Mesothelial cell of epicardium (in vitro differentiated cells): ENCODE measurements at places on chromosomes 13 and 19.

- no peaks in the 10 kb centered on the region for H3K27me3 ChIP-seq
- H3K27ac ChIP-seq = no peak overlapping the region
- H3K4me3 ChIP-seq = no peak overlapping the region
- no peak for DNase-seq
- H3K36me3 ChIP-seq = peaks cover 12% of the 10 kb centered on the region
Observed at GRCh38 chr13:41008349-41008980, 10.7 kb downstream of the ELF1 start.

DNA sequence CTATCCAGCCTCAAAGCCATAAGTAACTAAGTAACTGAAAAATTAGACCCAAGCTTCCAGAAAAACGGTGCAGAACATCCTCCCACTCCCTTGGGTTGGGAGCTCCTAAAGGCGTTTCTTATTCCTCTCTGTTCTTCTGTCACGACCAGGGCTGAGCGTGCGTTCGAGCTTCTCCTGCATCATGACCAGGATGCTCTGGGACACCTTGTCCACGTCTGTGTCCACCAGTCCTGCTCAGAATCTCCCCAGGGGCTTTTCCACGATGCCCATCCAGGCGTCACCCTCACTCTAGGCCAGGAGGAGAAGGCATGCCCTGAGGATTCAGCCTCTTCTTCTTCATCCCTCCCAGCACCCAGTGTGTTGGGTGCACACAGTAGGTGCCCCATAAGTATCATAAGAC, 37.8 kb upstream of the GAS6 start:
- H3K4me3 ChIP-seq = no peak overlapping the region
- H3K4me1 ChIP-seq = peaks cover 7% of the 10 kb centered on the region
- no peak overlapping the region for H3K27ac ChIP-seq
- DNase-seq = no peak

DNA sequence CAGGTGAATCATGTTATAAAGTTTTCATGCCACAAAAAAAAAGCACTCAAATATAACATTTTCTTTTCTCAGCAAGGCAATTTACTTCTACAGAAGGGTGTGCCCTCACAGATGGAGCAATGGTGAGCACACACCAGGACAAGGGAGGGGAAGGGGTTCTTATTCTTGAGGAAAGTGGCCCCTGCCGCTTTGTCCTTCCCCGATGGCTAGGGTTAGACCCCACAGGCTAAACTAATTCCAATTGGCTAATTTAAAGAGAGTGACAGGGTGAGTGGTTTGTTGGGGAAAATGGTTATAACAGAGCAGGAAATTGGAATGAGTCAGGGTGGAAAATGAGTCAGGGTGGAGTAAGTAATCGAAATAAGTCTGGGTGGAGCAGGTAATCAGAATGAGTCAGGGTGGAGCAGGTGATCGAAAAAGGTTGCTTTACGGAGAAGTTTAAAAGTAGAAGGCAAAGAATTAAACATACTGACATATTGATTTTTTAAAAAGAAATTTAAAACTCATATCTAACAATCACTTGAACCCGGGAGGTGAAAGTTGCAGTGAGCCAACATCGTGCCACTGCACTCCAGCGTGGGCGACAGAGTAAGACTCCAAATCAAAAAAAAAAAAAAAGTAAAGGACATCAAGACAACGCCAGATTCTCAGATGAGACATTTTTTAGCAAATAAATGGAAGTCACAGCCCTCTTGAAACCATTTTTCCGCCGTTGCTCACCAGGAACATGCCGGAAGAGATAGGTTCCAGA, 813 bp downstream of the ZNF562 start:
- peaks cover 4% of the 10 kb centered on the region for H3K4me1 ChIP-seq
- peaks cover 52% of the 10 kb centered on the region for H3K36me3 ChIP-seq
- DNase-seq = no peak
- peak overlapping the region; percentile 93 for H3K4me3 ChIP-seq
- H3K27me3 ChIP-seq = no peaks in the 10 kb centered on the region
- H3K27ac ChIP-seq = peak overlapping the region; percentile 100

DNA sequence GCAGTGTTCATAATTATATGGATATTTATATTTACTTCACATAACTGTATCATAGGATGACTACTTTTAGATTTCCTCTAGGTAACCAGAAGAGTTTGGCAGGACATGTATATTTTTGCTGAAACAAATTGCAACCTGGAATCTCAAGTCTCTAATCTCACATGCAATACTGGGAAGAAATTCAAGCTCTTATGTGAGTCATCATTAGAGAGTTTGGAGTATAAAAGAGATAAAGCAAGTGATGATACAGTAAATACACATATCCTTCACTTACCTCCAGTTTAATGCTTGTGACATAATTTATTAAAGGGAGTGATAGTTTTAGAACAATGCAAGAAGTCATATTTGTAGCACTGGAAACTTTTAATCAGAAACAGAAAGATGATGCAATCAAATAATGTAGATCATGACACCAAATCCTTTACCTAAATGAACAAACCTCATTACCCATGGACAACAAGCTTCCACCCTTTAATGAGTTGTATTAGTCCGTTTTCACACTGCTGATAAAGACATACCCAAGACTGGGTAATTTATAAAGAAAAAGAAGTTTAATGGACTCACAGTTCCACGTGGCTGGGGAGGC, 15.8 kb upstream of the OR7A17 start:
- H3K27me3 ChIP-seq = no peaks in the 10 kb centered on the region
- DNase-seq = no peak
- H3K4me3 ChIP-seq = no peak overlapping the region
- H3K27ac ChIP-seq = no peak overlapping the region
- no peaks in the 10 kb centered on the region for H3K4me1 ChIP-seq

DNA sequence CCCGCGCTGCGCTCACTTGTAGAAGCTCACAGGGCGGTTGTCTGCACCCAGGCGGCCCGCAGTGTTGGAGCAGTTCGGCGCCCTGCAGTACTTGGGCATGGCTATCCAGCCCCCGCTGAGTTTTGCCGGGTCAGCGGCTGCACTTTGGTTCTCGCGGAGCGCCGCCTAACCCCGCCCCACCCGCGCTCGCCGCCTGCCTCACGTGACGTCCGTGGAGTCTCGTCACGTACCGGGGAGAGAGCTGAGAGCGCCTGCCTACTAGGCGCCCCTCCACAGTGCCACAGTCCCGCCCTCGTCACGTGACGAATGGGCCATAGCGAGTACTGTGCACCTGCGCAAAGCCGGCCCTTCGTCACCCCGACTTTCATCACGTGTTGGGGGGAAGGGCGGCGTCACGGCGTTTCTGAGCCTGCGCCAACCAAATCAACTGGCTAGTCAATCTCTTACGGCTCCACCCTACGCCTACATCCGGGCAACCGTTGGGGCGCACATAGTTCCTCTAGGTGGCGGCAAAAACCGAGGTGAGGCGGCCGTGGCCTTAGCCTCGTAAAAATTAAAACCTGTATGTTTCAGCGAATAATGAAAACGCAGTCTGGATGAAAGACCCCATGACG, at the start of gene THAP8:
Gene THAP8 (minus strand): TSS at position 167 of the 614 bp plus-strand sequence. CDS start 68 bp downstream, at position 99.
- peak; percentile 99 for DNase-seq
- H3K36me3 ChIP-seq = peaks cover 2% of the 10 kb centered on the region
- peak within 1 kb of the TSS; percentile 95 for H3K4me3 ChIP-seq
- H3K4me1 ChIP-seq = peaks cover 23% of the 10 kb centered on the region
- peak within 1 kb of the TSS; percentile 99 for H3K27ac ChIP-seq

- no peak overlapping the region for H3K4me3 ChIP-seq
- peaks cover 6% of the 10 kb centered on the region for H3K4me1 ChIP-seq
- no peaks in the 10 kb centered on the region for H3K36me3 ChIP-seq
- no peaks in the 10 kb centered on the region for H3K27me3 ChIP-seq
- H3K27ac ChIP-seq = no peak overlapping the region
Observed at GRCh38 chr13:32092496-32092895, 60.9 kb downstream of the FRY start.

- H3K4me1 ChIP-seq = no peaks in the 10 kb centered on the region
- peaks cover 2% of the 10 kb centered on the region for H3K27me3 ChIP-seq
- peaks cover 2% of the 10 kb centered on the region for H3K36me3 ChIP-seq
- no peak for DNase-seq
- no peak overlapping the region for H3K4me3 ChIP-seq
Observed at GRCh38 chr19:31385744-31386143, 36.5 kb upstream of the TSHZ3 start.

GRCh38 chr13:85508683-85509329, 290.4 kb downstream of the SLITRK6 start:
- peaks cover 32% of the 10 kb centered on the region for H3K4me1 ChIP-seq
- no peak for DNase-seq
- no peaks in the 10 kb centered on the region for H3K27me3 ChIP-seq
- no peak overlapping the region for H3K4me3 ChIP-seq
- H3K36me3 ChIP-seq = no peaks in the 10 kb centered on the region

DNA sequence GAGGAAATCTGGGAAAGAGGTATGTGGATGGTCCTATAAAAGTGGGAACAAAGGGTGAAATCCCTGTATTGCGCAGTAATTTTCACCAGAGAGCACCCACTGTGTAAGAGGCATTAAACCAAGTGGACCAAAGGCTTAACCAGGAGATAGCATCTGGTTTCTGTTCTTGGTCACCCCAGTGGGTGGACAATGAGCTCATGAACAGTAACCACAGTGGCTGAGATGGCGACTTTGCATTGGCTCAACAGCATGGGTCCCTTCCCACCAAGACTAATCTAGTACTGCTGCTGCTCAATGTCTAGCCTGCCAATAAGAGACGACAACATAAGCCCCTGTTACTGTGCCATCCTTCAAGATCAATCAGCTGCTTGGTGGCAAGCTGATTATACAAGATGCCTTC, 36.6 kb downstream of the CCDC169 start:
- H3K27me3 ChIP-seq = peaks cover 2% of the 10 kb centered on the region
- H3K4me3 ChIP-seq = no peak overlapping the region
- H3K4me1 ChIP-seq = no peaks in the 10 kb centered on the region
- DNase-seq = no peak

DNA sequence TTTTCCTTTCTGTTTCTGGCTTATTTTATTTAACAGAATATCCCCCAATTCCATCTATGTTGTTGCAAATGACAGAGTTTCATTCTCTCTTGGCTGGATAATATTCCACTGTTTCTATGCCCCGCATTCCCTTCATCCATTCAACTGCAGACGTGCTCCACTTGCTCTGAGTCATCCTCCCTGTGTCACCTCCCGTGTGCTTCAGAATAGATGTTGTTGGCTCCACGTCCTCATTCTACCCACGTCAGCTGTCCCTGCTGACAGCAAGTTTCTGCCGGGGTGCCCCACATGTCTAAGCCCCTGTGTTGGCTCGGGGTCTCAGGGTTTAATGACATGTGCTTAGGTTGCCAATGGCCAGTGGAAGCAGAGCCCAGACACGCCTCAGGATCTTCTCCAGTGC, 1041.0 kb downstream of the UQCRFS1 start:
- H3K4me3 ChIP-seq = no peak overlapping the region
- H3K4me1 ChIP-seq = peaks cover 19% of the 10 kb centered on the region
- no peaks in the 10 kb centered on the region for H3K27me3 ChIP-seq
- H3K36me3 ChIP-seq = no peaks in the 10 kb centered on the region
- no peak for DNase-seq

- H3K27me3 ChIP-seq = no peaks in the 10 kb centered on the region
- H3K4me3 ChIP-seq = no peak overlapping the region
- no peaks in the 10 kb centered on the region for H3K4me1 ChIP-seq
- no peak overlapping the region for H3K27ac ChIP-seq
Observed at GRCh38 chr19:51830274-51830673, 35.3 kb downstream of the FPR3 start.

GRCh38 chr19:41774515-41774980, 19.2 kb downstream of the CEACAM6 start:
- no peaks in the 10 kb centered on the region for H3K4me1 ChIP-seq
- H3K4me3 ChIP-seq = no peak overlapping the region
- no peak for DNase-seq

DNA sequence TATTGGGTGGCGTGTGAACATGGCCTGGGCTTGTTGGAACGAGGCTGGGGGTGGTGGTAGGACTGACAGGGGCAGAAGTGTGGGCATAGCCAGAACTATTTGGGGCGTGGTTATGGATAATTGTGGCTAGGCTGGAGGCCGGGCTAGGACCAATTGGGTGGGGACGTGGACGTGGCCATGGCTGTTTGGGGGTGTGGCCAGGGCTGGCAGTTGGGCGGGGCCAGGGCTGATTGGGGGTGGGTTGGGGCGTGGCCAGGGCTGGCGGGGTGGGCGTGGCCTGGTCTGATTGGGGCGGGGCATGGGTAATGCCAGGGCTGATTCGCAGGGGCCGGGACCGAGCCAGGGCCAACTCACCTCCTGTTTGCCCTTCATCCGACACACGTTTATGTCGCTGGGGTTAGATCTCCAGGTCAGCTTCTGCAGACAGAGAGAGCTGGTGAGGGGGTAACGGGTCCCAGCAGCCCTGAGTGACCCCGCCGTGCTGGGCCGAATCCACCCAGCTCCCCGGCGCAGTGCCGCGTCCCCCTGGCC, 2.8 kb downstream of the SEMA6B start:
- H3K4me3 ChIP-seq = no peak overlapping the region
- peaks cover 5% of the 10 kb centered on the region for H3K36me3 ChIP-seq
- no peak for DNase-seq
- peaks cover 4% of the 10 kb centered on the region for H3K27me3 ChIP-seq
- peaks cover 3% of the 10 kb centered on the region for H3K4me1 ChIP-seq

DNA sequence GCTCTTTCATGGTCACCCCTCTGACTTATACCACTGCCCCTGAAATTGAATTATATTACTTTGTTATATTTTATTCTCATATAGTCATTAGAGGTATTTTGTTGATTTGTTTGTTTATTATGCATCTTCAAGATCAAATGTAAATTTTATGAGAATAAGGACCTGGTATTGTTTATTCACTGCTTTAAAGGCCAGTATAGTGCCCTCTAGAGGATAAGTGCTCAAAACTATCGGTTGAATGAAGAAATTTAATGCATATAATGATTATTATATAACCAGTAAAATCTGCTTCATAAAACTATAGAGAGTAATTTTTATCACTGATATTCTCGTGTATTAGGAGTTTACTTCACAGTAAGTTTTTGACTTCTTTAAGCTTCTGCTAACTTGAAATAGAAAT, 1401.9 kb downstream of the SLITRK1 start:
- peaks cover 6% of the 10 kb centered on the region for H3K4me1 ChIP-seq
- H3K27ac ChIP-seq = no peak overlapping the region

DNA sequence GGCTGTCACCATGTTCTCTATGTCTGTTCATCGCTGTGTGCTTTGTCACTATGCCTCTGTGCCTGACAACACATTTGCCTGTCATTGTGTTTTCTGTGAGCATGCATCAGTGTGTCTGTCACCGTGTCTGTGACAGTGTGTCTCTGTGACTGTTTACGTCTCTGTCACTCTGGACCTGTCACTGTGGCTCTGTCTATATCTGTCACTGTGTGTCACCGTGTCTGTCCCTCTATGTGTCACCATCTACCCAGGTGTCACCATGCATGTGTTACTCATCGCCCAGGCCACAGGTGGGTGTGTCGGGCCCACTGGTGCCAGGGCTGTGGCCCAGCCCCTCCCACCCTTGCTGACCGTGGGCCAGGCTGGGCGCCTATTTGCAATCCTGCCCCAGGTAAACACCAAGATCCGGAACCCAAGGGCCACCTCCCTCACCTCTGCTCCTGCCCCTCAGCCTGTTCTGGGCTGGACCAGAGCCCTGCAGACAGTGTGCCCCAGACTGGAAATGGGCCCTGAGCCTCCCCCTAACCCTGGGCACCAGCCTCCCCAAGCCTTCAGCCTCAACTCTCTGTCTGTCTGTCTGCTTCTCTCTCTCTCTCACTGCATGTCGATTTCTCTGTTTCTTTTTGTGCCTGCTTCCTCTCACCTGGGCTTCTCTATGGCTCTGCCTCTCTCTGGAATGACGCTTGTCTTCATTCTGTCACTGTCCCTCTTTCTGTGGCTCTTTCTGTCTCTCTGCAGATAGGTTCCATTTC, 7.7 kb downstream of the IRF2BP1 start:
- peaks cover 2% of the 10 kb centered on the region for H3K27me3 ChIP-seq
- H3K27ac ChIP-seq = peak overlapping the region; percentile 51
- peaks cover 22% of the 10 kb centered on the region for H3K4me1 ChIP-seq
- H3K4me3 ChIP-seq = no peak overlapping the region
- DNase-seq = no peak
- peaks cover under 1% of the 10 kb centered on the region for H3K36me3 ChIP-seq

- no peaks in the 10 kb centered on the region for H3K36me3 ChIP-seq
- H3K4me1 ChIP-seq = peaks cover 6% of the 10 kb centered on the region
- no peaks in the 10 kb centered on the region for H3K27me3 ChIP-seq
- DNase-seq = no peak
Observed at GRCh38 chr13:106802917-106803316, 235.0 kb upstream of the ARGLU1 start.
